ENCODE measurements at places on chromosomes 16 and 17.

- no peak for DNase-seq
These were observed 93.7 kb downstream of the CA10 start for GRCh38 chr17:52064791-52065211.

- DNase-seq = no peak
These were observed 5.9 kb downstream of the MEIOB start for GRCh38 chr16:1865902-1866690.

- no peak for DNase-seq
These were observed 499.1 kb upstream of the CDH5 start for GRCh38 chr16:65867276-65867960.

DNA sequence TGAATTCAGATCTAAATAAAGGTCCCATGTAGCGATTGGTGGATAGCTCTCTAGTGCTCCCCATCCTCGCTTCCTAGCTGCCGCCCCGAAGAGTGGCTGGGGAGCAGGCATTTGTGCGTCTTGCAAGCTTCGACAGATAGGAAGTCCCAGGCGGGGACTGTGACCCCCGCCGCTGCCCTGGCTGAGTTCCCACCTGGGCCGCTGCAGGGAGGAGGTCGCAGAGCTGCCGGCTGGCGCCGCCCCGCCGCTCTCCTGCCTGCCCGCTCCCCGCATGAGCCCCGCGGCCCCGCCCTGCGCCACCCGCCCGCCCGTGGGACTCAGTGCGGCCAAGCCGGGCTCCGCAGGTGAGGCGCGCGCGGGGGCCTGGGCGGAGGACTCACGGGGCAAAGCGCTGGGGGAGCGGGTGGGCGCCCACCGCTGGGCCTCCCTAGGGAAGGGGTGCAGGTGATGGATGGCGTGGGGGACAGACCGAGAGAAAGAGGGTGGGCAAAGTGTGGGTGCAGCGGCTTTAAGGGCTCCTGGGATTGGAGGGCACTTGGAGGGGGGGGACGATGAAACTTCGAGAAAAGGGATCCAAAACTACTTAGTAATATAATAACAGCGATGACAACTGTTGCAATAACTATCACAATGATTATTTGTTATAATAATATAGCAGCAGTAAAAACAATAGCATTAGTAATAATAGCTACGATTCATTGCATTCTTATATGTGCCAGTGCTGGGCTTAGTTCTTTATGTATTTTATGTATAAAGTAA, at the start of gene OTOA:
Gene OTOA, plus strand, starts transcription at position 80 of the 759 bp plus-strand sequence. CDS start 14,547 bp downstream, outside the sequence.
- DNase-seq = no peak

GRCh38 chr16:89917773-89918452, 749 bp upstream of the MC1R start:
- peak; percentile 59 for DNase-seq

DNA sequence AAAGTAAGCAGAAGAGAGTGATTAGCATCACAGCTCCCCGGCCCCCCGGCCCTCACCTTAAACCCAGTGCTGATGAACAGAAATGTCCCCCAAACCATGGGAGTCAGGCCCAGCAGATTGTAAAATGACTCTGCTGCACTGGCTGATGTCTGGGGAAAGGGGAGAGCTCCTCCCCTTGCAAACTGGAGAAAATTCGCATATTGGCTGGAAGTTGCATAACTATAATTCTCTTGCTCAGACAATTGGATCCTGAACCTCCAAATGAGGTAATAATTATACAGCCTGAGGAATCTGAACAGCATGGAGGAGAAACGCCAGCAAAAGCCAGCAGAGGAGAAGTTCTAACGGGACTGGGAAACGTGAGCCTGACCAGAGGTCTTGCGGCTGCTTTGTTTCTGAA, 109.7 kb downstream of the C16orf95 start:
- DNase-seq = no peak

DNA sequence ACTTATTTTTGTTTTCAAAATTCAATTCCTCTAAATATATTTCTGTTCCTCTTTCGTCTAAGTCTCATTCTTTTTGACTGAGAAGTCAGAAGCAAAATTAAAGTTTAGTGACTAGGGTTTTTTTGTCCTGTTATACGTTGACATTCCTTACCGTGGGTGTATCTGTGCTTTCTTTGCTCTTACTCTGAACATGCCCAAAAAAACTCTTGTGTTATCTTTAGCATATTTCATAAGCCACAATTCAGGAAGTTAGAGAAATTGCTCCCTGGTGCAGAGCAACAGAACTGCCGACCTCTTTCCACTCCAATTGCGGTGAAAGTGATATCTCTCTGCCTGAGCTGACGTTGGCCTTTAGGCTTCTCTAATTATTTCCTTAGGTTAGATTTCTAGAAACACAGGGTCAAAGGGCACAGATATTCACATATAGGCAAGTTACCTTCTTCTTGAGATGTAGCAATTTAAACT, 65.7 kb downstream of the CENPV start:
- DNase-seq = no peak

- peak; percentile 65 for DNase-seq
These were observed 29.1 kb upstream of the ITGA3 start for GRCh38 chr17:50026837-50027171.

DNA sequence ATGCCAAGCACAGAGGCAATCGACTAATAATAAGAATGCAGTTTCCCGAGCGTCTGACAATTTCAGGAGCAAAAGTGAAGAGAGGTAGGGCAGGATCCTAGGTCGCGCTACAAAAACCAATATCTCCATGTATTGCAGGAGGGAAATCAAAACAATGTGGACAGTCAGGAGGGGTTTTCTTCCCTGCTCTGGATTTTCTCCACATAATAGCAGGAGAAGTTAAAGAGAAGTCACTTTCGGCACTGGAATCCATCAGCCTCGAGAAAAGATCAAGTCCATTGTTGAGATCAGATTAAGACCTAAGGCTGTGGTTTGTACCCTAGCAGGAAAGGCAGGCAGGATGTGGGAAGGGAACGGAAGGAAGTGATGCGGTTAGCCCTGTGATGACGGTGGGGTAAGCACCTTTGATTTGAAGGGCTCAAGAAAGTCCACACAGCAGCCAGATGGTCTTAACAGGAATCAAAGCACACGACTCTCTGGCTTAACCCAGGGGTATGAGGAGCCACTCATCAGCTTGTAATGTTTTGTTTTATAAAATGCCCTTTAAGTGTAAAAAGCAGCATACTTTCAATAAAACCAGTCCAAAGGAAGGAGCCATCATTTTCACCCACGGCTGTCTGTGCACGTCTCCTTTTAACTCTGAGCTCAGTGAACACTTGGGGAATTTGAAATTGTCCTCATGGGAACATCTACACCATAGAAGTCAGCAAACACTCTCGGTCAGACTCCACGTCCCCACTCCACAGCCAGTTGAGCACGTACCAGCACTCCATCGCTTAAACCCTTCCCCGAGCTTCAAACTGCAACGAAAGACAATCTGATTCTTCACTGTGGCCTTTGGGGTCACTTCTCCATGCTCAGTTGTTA, 15.8 kb upstream of the AKTIP start:
- DNase-seq = peak; percentile 68

DNA sequence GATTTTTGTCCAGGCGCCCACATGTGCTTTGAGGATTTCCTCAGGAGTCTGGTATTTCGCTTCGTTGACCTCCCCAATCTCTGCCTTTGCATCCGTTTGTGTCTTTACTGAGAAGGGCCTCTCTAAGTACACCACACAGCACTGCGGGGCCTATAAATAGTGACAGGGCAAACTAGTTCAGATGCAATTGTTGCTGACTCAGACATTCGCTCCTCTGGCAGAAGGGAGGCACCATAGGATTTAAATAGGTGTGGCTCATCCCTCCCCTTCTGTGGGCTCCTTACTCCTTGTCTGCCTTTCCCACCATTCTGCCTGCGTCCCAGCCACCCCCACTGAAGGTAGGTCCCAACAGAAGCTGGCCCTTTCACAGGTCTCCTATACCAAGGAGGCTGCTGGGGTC, 192.3 kb downstream of the SHISA9 start:
- DNase-seq = no peak

DNA sequence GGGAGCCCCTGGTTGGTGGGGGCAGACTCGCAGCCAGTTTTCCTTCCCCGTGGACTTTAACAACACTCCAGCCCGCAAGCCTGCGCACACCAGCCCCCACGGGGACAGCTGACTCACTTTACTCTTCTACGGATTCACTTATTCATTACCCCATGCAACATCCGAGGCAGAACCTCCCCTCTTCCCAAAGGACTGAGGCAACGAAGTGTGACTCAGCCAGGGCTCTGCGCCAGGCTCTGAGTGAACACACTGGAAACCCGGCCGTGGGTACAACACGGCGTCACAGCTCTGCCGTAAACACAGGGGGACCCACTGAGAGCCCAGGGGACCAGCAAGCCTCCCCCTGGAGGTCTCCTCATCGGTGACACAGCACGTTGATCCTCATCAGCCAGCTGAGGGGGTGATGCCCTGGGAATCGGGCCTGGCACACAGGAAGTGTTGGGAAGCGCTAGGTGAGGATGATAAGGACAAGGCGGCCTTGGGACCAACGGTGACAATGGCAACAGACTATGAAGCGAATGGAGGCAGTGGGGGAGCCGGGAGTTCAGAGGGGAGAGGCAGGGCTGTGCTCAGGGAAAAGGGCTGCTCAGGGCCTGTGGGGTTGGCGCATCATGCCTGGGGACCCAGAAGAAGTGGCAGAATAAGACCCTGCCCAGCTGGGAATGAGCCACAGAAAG, 14.6 kb downstream of the COTL1 start:
- DNase-seq = no peak

GRCh38 chr16:78574571-78574970, 475.1 kb downstream of the WWOX start:
- DNase-seq = no peak

DNA sequence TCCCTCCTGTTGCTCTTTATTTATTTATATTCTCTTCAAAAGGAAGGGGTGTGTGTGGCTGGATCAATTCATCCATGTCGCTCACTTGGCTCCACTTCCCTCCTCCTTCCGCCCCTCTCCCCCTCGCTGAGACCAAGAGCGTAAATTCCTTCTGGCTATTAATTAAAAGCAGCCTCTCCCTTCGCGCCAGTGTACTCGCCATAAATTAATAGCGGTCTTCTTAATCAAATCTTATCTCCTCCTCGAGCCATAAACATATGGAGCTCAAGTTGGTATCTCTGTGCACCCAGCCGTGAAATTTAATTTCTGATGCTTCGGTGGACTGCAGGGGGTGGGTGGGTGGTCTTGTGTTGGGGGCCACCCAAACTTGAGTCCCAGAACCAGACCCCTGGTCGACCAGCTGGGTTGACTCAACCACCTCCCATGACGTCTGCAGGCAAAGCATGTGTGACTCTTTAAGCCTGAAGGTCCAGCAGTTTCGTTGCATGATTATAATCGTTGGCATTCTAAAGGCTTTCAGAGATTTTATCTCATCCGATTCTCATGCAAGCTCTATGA, 57.9 kb downstream of the SDK2 start:
- no peak for DNase-seq

DNA sequence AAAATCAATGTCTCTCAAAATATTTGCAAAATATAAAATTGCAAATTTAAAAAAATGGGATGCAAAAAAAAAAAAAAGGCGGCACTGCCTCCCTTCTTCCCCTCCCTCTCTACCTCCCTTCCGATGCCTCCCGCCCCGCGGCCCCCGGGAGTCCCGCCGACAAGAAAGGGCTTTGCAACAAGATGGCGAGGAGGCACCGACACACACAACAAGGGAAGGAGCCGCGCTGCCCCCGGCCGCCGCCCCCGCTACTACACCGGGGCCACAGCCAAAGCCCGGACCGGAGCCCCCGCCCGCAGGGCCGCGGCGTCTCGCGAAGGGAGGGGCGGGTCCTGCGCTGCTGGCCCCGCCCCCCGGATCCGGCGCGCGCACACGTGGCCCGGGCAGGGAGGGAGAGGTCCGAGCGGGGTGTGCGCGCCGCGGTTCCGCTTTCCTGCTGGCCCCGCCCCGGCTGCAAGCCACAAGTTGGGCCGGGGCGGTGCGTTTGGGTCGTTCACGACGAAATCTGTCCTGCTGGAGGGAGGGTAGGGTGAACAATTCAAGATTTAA, at the start of gene MNT:
Gene MNT, minus strand, starts transcription at position 184 of the 549 bp plus-strand sequence. CDS start 348 bp downstream, outside the sequence.
- DNase-seq = peak; percentile 91

DNA sequence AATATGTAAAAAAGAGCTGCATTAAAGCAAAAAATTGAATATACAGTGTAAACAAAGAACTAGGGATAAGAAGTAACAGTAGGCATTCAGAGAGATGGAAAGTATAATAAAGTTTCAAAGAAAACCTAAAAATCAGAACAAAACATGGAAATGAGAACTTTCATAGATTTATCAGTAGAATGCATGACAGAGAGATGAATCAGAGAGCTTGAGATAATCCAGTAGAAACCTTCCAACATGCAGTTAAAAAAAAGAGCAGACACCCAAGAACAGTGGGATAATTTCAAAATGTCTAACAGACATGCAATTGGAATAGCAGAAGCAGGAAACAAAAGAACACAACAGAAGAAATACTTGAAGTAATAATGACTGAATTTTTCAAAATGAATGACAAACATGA, 1384.2 kb downstream of the CDH11 start:
- no peak for DNase-seq

DNA sequence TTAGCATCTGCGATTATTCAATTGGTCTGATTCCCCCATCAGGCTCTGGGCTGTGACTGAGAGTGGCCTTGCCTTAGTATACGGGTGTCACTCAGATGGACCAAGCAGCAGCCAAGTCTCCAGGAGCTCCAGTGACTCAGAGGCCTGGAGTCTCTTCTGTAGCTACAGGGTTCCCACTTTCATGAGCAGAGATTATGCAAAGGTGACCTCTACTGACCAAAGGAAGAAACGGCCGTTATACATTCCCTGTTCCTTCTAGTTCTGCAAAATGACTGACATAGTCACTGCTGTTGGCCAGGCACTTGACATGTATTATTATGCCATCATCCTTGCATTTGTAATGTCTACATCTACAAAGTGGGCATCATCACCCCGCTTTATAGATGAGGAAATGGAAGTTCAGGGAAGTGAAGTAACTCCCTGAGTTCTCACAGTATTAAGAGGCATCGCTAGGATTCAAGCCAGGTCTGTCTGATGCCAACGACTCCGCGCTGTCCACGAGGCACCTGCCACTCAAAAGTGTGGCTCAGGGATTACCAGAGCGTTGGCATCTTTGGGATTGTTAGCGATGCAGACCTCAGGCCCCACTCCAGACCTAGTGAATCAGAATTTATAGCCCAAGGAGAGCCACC, 23.3 kb downstream of the SLC38A7 start:
- DNase-seq = no peak

DNA sequence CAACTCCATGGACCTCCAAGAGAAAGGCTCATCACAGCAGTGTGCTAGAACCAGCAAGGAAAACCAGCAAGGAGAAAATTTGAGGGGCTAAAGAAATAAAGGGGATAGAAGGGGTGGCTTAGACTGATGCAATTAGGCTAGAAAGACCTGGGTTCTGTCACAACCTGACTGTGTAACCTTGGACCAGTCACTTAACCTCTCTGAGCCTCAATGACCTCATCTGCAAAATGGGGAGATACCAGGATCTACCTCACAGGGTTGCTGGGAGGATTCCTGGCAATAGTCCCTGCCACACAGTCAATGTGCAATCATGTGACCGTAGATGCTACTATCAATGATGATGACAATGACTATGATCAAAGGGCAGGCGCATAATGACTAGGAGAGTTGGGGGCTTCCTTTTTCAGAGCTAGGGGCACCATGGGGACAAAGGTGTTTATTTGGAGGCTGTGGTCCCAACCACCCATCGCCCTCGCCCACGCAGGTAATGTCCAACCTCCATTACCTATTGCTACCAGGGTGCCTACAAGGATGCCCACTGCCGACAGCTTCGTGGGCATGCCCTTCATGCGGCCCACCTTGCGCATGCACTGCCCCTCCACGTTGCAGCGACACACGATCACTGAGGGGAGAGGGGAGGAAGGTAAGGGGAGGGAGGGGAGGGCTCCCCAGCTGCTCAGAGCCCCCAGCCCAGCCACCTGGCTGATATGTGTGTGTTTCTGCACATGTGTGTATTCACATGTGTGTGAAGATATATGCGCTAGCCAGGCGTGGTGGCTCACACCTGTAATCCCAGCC, 9.7 kb downstream of the CDH16 start:
- DNase-seq = no peak

Data from effector memory CD4-positive, alpha-beta T cell (primary cell).